CD4-positive, alpha-beta T cell treated with Interleukin-15 for 1 hour (primary cell): ENCODE measurements at places on chromosomes 6 and 20.

- DNase-seq = no peak
Measured at GRCh38 chr6:1212919-1213318, 99.0 kb upstream of the FOXQ1 start.

DNA sequence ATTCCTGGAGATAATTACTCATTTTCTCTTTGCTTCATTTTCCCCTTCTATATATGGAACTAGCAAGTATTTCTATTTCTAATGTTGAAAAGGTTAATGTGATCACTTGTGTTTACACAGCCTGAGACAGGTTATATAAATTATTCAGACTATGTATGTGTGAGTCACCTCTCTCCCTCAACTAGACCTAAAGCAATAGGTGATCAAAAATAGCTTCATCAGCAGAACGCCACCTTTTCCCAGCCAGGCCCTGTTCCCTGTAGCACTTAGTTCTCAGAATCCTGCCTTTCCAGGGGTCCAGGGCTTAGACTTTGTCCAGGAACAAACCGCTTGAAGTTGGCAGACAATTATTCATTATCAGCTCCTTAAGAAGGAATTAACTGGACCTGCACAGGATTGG lies 125.3 kb upstream of the EXOC2 start:
- no peak for DNase-seq

DNA sequence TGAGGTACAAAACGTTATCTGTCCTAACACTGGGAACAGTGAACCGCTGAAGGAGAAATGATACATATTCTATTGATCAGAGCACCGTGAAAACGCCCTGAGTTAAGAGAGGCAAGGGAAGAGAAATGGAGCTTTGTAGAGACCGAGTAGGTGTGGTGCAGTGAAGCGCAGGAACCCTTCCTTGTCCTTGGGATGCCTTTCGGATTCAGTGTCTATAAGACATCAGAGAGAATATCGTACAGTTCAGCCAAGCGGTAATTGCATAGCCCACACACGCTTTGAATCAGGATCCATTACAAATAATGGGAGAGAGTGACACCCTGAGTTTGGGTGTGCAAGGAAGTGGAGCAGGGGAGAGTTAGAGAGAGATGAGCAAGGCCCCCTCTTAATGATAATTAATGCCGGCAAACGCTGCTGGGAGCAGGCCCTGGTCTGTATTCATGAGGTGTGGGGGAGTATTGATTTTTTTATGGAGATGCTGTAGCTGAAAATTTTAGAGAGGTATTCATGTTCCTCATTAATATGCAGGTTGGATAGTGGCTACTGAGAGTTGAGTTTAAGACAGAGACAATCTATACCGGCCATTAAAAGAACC lies 20.7 kb downstream of the NOX3 start:
- no peak for DNase-seq

GRCh38 chr6:111721753-111722154 lies 116.1 kb upstream of the TRAF3IP2 start:
- peak; percentile 48 for DNase-seq

GRCh38 chr20:39163993-39164392 lies 201.8 kb downstream of the DHX35 start:
- no peak for DNase-seq

DNA sequence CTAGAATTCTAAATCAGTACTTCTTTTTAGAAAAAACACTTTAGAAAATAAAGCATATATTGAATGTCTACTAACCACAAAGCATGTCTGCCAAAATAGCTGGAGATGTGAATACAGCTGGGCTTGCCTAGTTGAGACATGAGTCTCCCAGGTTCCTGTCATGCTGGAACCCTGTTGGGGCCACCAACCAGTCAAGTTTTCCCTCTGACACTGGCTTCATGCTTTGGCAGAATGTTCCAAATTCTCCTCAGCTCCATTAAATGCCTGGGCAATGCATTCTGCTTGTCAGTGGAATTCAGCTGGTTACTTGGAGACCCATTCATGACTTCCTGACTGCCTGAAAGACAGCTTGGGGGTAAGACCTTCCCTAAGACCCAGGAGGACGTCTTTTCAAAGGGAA lies 87.2 kb downstream of the PRND start:
- DNase-seq = no peak

GRCh38 chr6:49570474-49571079 lies 20.1 kb downstream of the C6orf141 start:
- no peak for DNase-seq

- DNase-seq = no peak
Measured at GRCh38 chr6:111800821-111801220, 72.4 kb downstream of the FYN start.

DNA sequence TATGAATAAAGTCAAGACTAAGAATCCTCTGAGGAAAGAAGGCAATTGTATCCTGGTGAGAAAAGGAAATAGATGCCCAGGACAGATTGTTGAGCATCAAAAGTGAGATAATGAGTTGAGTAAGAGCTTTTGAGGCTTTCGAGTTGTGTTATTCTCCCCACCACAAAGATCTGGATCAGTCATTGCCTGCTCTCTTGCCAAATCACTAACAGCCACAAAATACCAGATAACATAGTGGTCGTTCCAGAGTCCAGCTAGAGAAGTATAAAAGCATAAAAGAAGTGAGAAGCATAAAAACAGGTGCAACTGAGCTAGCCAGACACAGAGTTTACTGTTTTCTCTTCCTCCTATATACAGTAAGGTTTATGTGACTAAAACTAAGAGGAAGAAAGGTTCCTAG lies 4.9 kb downstream of the SPINT4 start:
- DNase-seq = no peak

GRCh38 chr6:109722564-109723254 lies 31.6 kb downstream of the FIG4 start:
- no peak for DNase-seq

GRCh38 chr20:49583669-49584417 lies 15.9 kb upstream of the PTGIS start:
- DNase-seq = peak; percentile 56

DNA sequence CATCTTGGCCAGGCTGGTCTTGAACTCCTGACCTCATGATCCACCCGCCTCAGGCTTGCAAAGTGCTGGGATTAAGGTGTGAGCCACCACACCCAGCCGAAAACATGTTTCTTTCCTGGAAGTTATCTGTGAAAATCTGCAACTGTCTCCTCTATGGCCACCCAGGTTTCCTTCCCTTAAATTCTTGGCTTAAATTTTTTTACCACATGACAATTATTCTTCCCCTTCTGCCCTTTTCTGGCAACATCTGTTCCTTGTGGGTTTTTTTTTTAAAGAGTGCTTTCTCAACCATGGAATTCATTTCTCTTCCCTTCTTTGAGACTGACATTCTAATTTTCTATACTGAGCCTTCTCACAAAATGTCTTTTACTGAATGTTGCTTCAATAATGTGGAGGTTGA lies 59.6 kb downstream of the DOK5 start:
- DNase-seq = no peak

- DNase-seq = no peak
Measured at GRCh38 chr6:168525926-168526630, 85.1 kb downstream of the SMOC2 start.
